ENCODE measurements at places on chromosomes 4 and X.

- no peak for DNase-seq
Observed at GRCh38 chr4:133565379-133565778, 416.3 kb downstream of the PCDH10 start.

- DNase-seq, result no peak
Observed at GRCh38 chr4:53840643-53841042, 223.8 kb downstream of the CHIC2 start.

DNA sequence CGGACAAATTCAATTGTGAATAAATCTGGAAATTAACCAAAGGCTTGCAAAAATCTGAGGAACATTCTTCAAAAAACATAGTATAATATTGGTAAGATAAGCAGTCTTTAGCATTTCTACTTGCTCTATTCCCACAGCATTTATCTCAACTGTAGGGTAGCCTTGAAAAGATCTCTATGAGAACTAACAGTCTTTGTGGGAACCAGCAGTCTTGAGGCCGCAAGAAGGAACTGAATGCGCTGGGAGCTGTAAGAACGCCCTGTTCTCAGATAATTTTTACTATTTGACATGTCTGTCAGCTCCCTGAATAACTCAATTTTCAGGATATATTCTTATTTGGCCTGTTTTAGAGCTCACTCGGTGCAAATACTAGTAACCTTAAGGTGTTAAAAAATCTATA lies 519.3 kb upstream of the CXorf51A start:
- DNase-seq, result no peak

DNA sequence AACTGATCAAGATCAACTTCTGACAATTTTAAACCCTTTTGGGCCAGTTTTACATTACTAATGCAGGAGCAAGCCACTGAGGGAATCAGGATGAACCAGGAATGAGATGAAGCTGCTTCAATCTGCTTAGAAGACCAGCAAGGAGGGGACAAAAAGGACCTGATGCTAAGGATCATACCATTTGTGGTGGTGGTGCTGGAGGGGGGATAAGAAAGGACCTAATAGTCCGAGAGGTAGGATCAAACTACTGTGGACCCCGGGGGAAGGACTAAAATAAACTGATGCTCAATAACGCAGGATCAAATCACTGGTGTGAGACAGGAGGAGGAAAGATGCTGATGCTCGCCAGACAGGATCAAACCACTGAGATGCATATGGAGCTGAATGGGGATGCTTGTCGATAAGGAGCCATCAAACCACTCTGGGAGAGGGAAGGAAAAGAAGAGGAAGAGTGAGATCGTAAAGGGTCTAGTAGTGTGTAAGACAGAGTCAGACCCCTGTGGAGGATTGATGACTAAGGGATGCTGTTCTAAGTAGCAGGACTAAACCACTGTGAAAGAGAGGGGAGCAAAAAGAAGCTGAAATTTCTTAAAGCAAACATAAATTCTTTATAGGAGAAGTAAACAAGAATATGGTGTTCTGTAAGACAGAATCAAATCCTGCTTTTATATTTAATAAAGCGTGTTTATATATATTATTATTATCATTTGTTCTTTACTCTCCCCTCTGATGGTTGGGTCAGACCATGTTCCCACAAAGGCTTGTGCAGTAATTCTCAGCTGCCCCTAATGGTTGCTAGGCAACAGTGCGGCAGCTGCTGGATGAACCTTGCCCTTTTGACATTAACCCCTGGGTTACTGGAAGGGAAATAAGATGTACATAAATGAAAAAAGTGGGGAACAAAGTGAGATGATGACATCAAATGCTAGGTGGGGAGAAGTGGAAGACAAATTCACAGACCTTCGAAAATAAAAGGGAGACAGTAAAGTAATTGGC lies 432.5 kb upstream of the FGF16 start:
- DNase-seq, result no peak

- no peak for DNase-seq
Observed at GRCh38 chr4:156939801-156940200, 31.8 kb downstream of the PDGFC start.

DNA sequence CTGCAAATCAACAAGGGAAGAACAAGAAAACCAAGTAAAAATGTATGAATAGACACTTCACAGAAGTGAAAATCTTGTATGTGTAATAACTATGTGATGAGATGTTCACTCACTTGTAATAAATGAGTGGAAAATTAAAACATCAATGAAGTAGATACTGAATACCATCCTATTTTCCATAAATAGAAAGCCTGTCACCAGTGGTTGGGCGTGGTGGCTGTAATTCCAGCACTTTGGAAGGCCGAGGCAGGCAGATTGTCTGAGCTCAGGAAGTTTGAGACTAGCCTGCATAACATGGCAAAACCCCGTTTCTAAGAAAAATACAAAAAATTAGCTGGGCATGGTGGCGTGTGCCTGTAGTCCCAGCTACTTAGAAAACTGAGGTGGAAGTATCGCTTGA lies 53.5 kb upstream of the SOD3 start:
- no peak for DNase-seq

DNA sequence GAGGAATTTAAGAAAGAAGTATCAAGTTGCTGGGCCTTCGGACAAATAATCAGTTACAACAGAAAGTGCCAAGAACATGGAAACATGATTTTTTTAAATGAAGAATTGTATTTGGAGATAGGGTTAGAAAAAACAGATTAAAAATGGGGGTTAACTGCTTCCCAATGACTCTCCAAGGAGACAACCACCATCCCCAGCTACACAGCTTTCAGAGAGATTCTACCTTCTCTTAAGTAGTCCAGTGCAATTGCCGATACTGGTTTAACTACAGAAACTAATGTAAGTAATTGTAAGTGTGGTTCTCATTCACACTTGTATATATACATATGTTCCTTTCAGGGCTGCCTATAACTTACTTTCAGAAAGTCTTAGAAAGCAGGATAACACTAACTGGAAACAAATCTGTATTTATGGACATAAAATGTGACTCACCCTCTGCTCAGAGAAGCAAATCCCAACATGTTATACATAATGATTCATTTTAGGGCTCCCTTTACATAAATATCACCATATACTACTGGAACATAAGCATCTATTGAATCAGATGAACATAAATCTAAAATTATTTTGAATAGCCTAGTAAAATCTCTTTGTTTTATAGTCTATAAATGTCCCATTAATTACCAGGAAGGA lies 248.9 kb upstream of the UGT8 start:
- no peak for DNase-seq

DNA sequence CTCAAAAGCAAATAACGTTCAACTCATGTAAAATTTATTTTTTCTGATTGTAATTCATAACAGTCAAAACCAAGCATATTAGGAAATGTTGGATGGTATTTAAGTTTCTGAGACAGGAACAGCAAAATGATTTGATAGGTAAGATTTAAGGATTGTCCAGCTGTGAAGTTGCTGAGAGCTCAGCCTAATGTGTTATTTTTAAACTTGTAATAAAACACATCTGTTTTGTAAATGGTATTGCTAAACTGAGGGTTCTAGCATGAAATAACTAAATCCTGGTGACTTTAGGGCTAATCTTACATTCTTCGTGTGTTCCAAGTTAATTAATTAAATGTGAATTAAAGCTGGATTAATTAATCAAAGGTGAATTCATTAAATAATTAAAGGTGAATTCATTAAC lies 13.3 kb downstream of the TLR10 start:
- DNase-seq, result no peak

DNA sequence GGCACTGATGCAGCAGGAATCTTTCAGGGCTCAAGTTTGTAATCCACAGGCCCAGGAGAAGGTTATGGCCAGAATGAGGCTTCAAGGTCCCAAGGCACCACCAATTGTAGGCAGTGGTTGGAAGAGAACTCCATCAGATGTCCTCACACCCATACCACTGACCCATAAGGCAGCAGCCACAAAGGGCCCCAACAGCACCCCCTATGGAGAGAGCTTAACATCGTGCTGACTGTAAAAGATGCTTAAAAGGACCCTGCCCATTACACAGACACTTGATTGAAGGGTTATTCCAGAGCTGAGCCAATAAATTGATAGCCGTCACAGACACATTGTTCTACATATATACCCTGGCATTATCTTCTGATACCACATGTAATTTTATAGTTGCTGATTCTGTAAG lies 113.7 kb downstream of the SOWAHB start:
- DNase-seq, result no peak

- no peak for DNase-seq
Observed at GRCh38 chr4:89860971-89861370, 24.0 kb upstream of the SNCA start.

DNA sequence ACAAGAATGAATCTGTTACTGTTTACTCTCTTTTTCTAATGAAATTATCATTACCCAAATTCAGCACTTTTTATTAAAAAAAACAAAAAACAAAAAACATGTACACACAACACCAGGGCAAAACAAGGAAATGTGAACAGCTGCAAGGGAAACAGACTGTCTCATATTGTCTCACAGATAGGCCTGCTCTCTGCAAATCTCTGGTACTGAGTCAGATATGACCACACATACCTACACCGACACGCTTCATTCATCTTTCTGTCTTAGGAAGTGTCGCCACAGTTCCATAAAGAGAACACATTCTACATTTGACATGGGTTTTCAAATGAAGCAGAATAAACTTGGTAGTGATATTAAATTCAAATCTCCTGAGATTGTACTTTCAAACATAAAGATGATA lies 92.2 kb upstream of the GPR34 start:
- no peak for DNase-seq

DNA sequence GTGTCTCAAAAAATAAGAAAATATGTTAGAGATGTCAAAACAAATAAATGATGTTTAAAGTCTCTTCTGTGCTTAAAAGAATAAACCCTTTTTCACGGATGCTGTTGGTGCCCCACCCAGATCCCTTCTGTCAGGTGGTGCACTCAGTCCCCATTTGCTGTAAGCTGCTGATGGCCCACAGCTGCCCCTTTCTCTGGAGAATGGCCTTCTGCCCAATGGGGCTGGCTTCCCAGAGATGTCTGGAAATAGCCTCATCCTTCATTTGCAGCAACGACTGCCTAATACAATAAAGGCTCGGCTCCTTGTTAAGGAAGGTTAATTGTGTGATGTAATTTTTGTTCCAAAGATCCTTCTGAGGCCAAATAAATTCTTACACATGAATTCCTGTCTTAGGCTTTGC lies 31.8 kb downstream of the ETNPPL start:
- no peak for DNase-seq

GRCh38 chr4:169337510-169337909 lies 66.8 kb upstream of the SH3RF1 start:
- DNase-seq, result no peak

GRCh38 chr4:3112609-3113469 lies 38.4 kb downstream of the HTT start:
- no peak for DNase-seq

GRCh38 chr4:98994474-98995182 lies 893 bp upstream of the METAP1 start:
- no peak for DNase-seq

DNA sequence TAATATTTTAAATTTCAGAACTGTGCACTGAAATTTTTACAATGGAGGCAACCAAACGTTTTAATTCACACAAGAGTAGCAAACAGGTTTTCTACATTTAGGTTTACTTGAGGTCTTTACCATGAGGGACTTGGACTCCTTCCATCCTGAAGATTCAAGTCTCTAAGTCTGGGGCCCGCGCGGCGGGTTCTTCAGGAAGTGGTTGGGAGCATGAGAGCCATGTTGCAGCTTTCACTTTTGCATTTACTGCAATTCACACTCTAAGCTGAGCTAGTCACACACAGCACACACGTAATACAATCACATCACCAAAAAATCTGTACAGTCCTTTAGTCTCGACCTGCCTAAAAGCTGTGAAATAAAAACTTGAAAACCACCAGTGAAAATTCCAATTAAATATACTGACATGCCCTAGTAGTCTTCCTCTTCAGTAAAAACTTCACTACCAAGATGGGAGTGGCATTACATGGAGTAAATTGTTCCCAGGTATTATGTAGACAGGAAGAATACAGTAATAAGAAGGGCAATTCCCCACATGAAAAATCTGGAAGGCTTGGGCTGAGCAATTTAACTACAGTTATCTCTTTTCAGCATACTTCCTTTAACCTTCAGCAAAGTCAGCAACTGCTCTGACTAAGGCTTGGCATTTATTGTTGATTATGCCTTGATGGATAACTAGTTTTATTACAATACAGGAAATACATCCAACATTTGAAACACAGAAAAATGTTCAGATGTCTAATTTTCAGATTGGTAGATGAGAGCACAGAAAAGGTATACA lies 571.1 kb upstream of the DIPK2B start:
- DNase-seq, result peak; percentile 75

DNA sequence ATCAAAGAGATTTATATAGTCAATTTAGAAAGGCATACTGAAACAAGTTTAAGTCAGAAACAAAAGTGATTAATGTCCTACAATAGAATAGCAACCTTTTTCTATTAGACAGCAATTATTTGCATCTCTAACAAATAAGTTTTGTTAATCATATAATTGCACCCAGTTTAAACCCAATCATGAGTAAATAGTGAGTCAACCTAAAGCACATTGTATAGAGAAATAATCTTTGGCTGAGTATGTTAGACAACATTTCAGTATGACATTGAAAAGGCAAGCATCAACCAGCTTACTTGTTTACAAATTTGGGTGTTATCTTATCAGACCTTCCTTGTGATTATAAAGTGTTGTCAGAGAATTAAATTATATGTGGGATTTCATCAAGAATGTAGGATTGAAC lies 209.5 kb downstream of the IL15 start:
- DNase-seq, result no peak

- no peak for DNase-seq
Observed at GRCh38 chr4:159787901-159788300, 685.0 kb downstream of the RAPGEF2 start.

- no peak for DNase-seq
Observed at GRCh38 chr4:55925241-55925640, 23.5 kb upstream of the CEP135 start.

DNA sequence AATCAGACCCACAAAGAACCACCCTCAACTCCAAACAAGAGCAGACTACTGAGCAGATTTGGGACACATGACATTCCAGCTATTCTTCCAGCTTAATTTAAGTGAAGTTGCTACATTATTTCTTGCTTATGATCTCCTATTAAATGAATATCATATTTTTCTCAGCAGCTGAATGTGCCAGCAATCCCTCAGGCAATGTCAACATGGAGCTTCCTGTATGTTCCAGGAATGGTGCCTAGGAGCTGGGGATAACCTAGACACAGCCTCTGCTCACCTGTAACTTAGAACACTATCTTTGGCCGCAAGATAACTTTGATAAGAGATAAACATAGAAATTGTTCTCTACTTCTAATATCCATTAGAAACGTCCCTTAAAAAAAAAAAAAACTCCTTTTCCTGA lies 274.4 kb upstream of the RASGEF1B start:
- no peak for DNase-seq

GRCh38 chrX:15311119-15311518 lies 4.3 kb downstream of the ASB11 start:
- DNase-seq, result no peak

Measured in CD4-positive, alpha-beta T cell treated with Interleukin-10 for 1 hour (primary cell).